CD4-positive, alpha-beta T cell treated with Interleukin-4 for 4 hours (primary cell): ENCODE measurements at places on chromosomes 6 and 20.

GRCh38 chr6:70604254-70604653 lies 37.5 kb downstream of the SDHAF4 start:
- no peak for DNase-seq

- no peak for DNase-seq
These were observed 271.0 kb upstream of the HSF2 start for GRCh38 chr6:122128445-122128844.

GRCh38 chr20:6122111-6122872 lies 538 bp downstream of the FERMT1 start:
- DNase-seq: no peak

DNA sequence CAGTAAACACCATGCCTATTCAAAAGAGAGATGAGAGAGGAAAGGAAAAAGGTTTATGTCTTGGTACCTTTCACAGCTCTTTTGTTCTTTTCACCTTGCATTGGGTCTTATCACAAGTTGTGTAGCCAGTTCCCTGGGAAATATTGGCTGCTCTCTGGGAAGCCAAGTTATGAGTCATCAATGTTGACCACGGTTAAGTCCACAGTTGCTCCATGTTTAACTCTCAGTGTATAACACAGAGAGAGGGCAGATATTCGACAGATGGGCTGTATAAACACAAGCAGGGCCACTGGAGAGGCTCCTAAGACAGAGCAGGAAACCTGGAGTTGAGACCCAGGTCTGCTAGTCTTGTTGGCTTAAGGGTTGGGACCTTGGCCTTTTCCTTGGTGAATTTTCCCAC lies 718.6 kb downstream of the QKI start:
- no peak for DNase-seq

- DNase-seq: no peak
These were observed 44.7 kb downstream of the EYA2 start for GRCh38 chr20:46939031-46939965.

GRCh38 chr6:132333639-132334520 lies 67.4 kb downstream of the MOXD1 start:
- DNase-seq: no peak
